ENCODE measurements at places on chromosomes 1 and 21. TPM values are rescaled to one million over a fixed set of nuclear protein-coding genes. Genes with fewer than 3 reads are reported as not detected.

DNA sequence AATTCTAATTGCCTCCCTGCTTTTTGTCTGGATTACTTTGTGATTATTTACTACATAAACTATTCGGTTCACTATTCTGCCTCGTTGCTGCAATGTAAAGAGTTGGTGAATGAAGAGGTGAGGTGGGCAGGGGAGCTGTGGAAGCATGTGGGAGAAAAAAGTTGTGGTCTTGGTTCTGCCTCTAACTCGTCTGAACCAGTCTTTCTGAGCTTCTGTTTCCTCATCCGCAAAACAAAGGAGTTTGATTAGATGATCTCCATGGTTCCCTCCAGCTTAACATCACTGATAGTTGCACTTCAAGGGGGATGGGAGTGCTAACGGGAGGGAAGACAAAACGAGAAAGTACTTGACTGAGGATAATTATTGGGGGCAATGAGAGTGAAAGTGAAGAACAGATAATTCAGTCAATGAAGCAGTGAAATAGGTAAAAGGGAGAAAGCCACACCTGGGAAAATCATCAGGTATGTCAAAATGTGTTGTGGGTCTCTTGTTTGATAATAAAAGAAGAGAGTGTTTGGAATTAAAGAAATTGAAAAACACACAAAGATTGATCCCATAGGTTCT is 26.2 kb upstream of the UHMK1 start:
- DNase-seq: no peak

GRCh38 chr1:64539781-64540218 is 69.9 kb downstream of the CACHD1 start:
- DNase-seq: peak; percentile 52

DNA sequence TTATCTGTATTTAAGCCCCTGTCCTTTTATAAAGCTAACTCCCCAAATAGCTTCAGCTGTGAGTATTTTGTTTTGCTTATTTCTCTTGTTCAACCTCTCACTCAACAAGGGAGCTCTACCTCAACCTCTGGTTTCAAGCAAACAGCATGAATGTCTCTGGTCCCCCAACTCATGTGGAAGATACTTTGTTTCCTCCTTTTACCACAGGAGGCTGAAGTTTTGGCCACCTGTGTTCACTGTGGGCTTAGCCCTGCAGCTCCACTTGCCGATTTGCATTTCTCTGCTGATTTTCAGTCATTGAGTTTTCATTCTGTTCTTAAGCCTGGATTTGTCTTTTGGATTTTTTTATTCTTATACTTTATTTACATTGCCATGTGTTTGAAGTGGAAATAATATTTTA is 613.1 kb downstream of the USP25 start:
- DNase-seq: no peak

GRCh38 chr1:17576519-17576853 is 37.0 kb downstream of the ARHGEF10L start:
- no peak for DNase-seq

- DNase-seq: peak; percentile 56
These were observed 119.6 kb upstream of the ADGRL2 start for GRCh38 chr1:81681114-81681513.

DNA sequence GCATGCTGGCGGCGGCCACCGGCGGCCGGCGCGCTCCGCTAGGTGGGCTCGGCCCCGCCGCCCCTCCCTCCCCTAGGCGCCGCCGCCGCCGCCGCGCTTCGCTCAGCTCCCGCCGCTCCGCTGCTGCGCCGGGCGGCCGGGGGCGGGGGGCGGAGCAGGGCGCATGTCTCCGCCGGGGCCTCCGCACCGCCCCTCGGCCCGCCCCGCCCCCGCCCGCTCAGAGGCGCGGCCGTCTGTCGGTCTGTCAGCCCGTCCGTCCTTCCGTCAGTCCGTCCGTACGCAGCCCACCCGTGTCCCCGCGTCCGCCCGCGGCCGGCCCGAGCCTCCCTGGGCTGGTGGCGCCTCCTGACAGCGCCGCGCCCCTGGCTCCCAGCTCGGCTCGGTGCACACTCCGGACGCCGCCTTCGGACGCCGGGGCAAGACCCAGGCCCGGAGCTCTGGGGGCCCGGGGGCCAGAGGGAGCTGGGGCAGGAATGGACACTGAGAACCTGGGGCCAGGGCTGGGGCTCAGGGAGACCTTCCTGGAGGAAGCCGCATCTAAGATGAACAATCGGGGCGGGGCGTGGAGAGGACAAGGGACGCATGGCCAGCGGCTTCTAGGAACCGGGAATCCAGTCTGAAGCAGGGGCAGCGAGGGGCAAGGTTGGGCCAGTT is at the start of gene GPR153:
Gene GPR153 (minus strand): TSS at position 138 of the 654 bp plus-strand sequence. CDS start 6,193 bp downstream, outside the sequence.
- DNase-seq: peak; percentile 78

DNA sequence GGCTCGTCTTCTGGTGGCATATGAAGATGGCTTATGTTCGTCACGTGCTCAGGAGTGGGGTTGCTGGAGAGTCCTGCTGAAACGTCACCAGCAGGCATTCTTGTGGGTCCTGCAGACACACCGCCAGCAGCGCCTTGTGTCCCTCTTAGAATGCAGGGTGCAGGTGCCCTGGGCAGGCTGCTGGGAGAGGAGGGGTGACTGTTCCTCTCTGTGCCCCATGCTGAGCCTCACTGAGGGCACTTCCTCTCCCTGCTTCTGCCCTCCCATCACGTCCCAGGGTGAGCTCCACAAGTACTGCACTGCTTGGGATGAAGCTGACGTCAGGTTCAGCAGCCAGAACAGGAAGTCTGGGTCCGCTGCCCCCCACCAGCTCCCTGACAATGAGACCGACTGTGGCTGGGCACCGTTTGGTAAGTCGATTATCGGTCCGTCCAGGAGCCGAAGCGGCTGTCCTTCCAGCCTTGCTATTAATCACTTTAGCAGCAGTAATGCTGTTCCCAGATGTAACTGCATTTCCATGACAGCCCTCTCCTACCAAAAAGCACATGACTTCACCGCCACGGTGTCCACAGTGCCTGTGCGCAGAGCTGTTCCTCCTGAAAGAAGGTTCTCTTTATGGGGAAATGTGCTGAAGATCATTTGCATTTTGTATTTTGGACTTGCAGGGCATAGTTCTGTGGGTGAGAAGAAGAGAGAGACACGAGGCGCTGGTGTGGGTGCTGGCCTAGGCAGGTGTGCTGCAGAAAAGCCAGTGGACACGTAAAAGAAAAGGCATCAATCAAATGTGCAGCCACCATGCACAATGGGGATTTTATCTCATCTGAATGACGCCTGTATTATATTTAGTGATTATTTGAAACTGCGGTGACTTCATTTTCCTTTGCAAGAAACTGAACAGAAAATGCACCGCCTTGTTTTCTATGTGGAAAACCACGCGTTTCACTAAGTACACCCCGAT is 21.0 kb downstream of the SLC37A1 start:
- peak; percentile 38 for DNase-seq

HSD3B2 gene
- 0.14 TPM for polyA plus RNA-seq

OR2M3 gene
- polyA plus RNA-seq: not detected

KTI12 gene
- 2.6 TPM for polyA plus RNA-seq
